Fibroblast of lung (primary cell): ENCODE measurements at places on chromosomes 13 and 19. TPM values are rescaled to one million over a fixed set of nuclear protein-coding genes. Genes with fewer than 3 reads are reported as not detected.

- no peaks in the 10 kb centered on the region for H3K27me3 ChIP-seq
- H3K27ac ChIP-seq: no peak overlapping the region
- H3K36me3 ChIP-seq: no peaks in the 10 kb centered on the region
- DNase-seq: peak; percentile 62
- H3K4me1 ChIP-seq: peaks cover 15% of the 10 kb centered on the region
Observed at GRCh38 chr13:113413898-113414282, 39.4 kb downstream of the ADPRHL1 start.

GRCh38 chr19:2524840-2525723, 49.2 kb downstream of the GADD45B start:
- H3K4me3 ChIP-seq: no peak overlapping the region
- H3K27me3 ChIP-seq: no peaks in the 10 kb centered on the region
- H3K4me1 ChIP-seq: peaks cover 24% of the 10 kb centered on the region
- DNase-seq: peak; percentile 43

DNA sequence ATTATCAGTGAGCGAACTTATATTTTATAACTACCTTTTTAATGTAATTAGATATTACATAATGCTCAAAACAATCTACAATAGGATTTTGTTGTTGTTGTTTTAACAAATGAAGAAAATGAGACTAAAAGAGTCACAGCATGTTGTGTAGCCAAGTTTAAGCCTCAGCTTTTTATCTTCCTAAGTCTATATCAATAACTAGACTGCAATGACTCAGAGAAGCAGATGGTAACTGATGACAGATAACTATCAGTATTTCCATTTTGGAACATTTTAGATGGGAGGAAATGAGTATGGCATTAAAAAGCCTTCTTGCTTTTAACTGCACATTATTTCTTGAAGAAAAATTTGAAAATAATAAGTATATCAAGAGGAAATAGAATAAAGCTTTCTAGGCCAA, 825.2 kb downstream of the SLITRK1 start:
- no peaks in the 10 kb centered on the region for H3K4me1 ChIP-seq
- H3K4me3 ChIP-seq: no peak overlapping the region
- H3K27ac ChIP-seq: no peak overlapping the region
- H3K27me3 ChIP-seq: no peaks in the 10 kb centered on the region

DNA sequence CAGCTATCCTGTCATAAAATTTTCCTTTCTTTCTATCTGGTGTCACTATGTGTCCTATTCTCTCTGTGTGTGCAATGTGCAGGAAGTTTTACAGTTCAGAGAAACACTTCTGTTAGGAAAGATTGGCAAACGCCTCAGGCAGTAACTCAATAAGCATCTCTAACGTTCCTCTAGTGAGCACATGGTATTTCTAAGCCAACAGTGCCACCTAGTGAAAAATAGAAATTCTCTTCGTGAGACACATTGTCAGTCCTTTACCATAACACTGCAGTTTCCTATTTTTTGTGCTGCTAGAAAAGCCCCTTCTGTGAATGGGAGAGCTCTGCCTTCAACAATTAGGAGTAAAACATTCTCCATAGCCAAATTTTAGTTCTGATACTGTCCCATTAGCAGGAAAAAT, 50.7 kb downstream of the ZNF723 start:
- no peaks in the 10 kb centered on the region for H3K36me3 ChIP-seq
- no peak overlapping the region for H3K27ac ChIP-seq
- DNase-seq: peak; percentile 5
- H3K27me3 ChIP-seq: no peaks in the 10 kb centered on the region
- H3K4me1 ChIP-seq: no peaks in the 10 kb centered on the region

DNA sequence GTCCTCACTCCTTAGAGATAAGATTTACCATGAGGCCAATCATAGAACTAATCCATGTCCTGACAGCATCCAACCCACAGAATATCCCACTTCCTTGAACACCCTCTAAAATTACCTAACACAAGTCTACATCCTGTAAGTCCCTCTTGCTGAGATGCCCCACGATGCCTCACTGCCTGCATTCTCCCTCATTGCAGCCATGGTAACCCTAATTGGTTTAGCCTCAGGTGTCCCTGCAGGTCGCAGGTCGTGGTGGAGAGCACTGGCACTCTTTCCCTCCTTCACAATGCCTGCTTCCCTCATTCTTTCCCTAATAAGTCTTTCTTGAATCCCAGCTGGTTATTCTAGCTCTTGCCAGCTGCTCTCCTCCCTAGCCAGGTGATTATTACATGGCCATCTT, 35.3 kb upstream of the MYO16 start:
- H3K4me1 ChIP-seq: no peaks in the 10 kb centered on the region
- H3K27ac ChIP-seq: no peak overlapping the region
- no peak overlapping the region for H3K4me3 ChIP-seq

DNA sequence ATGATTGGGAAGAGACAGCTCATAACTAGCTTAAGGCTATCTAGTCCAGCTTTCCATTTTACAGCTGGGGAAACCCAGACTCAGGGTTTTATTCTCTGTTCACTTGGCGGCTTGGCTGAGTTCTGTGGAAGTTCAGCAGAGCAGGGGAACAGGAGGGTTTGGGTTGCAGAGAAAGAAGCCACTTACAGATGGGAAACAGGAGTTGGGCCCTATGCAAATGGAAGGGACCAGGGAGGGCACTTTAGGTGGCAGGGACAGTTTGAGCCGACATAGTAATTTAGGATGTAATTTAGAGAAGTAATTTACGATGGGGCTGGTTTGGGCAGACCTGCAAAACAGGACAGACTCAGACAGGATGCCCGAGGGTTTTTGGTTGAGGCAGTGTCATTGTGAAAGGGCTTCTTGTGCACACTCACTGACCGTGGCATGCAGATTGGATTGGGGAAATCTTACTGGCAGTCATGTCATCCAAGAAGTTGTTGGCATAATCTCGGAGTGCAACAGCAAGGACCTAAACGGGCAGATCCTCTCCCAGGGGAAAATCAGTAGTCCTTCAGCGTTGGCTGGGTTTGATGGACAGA, 47.3 kb upstream of the GPR183 start:
- H3K36me3 ChIP-seq: no peaks in the 10 kb centered on the region
- no peak overlapping the region for H3K4me3 ChIP-seq
- H3K4me1 ChIP-seq: peaks cover 8% of the 10 kb centered on the region
- DNase-seq: no peak
- no peaks in the 10 kb centered on the region for H3K27me3 ChIP-seq
- H3K27ac ChIP-seq: no peak overlapping the region

- H3K36me3 ChIP-seq: no peaks in the 10 kb centered on the region
- H3K27me3 ChIP-seq: no peaks in the 10 kb centered on the region
- H3K4me3 ChIP-seq: no peak overlapping the region
- no peak for DNase-seq
- H3K4me1 ChIP-seq: no peaks in the 10 kb centered on the region
Observed at GRCh38 chr13:45787346-45787745, 64.2 kb downstream of the SIAH3 start.

DNA sequence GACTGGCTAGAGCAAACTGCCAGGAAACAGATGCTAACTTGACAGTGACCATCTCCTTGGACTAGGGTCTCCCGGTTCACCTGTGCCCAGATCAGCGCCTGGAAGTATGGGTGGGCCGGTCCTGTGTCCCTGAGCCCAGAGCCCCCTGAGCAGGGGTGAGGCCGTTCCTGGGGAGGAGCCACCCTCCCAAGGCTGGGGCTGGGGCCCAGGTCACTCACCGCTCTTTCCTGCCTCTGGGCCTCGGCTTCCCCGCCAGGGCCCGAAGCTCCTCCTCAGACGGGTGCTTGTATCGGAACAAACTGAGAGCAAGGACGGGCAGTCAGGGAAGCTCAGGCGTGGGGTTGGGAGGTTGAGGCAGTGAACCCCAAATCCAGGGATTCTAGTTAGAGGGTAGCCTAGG, 5.4 kb downstream of the TMEM161A start:
- no peak overlapping the region for H3K4me3 ChIP-seq
- H3K4me1 ChIP-seq: peaks cover 2% of the 10 kb centered on the region
- no peak overlapping the region for H3K27ac ChIP-seq
- H3K36me3 ChIP-seq: no peaks in the 10 kb centered on the region
- DNase-seq: no peak

GRCh38 chr19:45336696-45337251, 3.8 kb upstream of the KLC3 start:
- H3K36me3 ChIP-seq: no peaks in the 10 kb centered on the region
- no peak overlapping the region for H3K4me3 ChIP-seq
- no peak overlapping the region for H3K27ac ChIP-seq
- H3K4me1 ChIP-seq: no peaks in the 10 kb centered on the region

DNA sequence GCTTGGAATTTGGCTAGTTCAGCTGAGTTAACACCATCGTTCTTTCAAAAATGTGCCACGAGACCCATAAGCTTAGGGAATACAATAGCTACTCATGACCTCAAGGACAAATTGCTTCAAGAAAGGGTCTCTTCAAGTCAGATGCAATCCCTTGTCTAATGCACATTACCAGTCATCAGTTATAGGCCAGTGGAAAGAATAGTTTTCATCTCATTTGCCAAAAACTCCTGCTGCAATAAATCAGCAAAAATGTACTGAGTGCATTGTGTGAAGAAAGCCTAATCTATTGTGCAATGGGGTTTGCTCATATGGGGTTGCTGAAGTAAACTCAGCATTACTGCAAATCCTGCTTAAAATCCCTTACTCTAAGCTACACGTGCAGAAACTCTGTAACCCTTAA, 208.3 kb upstream of the NBEA start:
- no peaks in the 10 kb centered on the region for H3K27me3 ChIP-seq
- DNase-seq: peak; percentile 68
- H3K36me3 ChIP-seq: no peaks in the 10 kb centered on the region
- no peak overlapping the region for H3K4me3 ChIP-seq

DNA sequence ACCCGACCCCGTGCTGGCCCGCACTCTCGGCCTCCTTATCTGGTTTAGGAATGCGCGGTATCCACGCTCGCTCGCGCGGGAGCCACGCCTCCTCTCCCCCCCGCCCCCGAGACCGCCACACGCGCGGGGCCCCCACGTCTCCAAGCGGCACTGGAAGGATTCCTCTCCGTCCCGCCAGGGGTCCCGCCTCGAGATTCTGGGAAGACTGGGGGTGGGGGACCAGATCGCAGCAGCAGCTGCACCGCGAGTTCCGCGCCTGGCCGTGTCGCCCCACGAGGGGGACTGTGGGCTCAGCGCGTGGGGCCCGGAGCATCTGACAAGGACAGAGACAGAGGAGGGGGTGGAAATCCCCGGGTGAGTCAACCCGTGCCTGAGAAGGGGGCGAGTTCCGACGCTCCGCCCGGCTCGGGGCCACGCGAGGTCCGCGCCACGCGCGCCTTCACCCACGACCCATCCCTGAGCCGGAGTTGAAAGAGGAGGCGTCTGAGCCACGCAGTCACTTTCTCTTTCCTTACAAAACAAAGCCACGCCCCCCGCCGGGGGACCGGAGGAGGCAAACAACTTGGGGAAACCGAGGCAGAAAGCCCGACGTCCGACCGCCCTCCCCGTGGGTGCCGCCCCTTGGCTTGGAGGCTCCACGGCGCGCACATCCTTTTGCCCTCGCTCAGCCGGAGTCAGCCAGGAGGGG, 814 bp downstream of the S1PR2 start:
- H3K27me3 ChIP-seq: no peaks in the 10 kb centered on the region
- peak overlapping the region; percentile 94 for H3K27ac ChIP-seq
- H3K4me3 ChIP-seq: peak overlapping the region; percentile 77
- H3K36me3 ChIP-seq: no peaks in the 10 kb centered on the region
- H3K4me1 ChIP-seq: peaks cover 16% of the 10 kb centered on the region
- DNase-seq: peak; percentile 66

GRCh38 chr19:54218960-54219661, 3.7 kb downstream of the LILRB3 start:
- H3K4me3 ChIP-seq: no peak overlapping the region
- H3K27me3 ChIP-seq: no peaks in the 10 kb centered on the region
- no peak overlapping the region for H3K27ac ChIP-seq
- H3K4me1 ChIP-seq: no peaks in the 10 kb centered on the region

DNA sequence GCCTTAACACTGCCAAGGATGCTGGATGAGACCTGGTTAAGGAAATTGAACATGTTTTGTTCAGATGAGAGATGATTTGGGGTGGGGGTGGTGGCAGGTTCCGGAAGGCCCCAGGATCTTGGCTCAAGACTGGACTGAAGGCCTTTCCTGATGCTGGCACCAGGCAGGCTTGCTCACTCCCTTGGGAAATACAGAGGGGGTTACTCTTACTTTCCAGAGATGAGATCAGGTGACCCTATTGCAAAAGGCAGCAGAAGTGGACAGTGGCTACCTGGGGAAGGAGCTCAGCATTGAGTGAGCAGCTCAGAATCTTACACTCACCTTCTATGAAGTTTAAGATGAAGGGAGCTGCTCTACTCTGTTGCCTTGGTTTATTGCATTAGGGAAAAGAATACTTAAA, 10.8 kb downstream of the GATAD2A start:
- H3K36me3 ChIP-seq: peaks cover 2% of the 10 kb centered on the region
- no peak overlapping the region for H3K4me3 ChIP-seq
- no peak for DNase-seq
- H3K27me3 ChIP-seq: no peaks in the 10 kb centered on the region

DNA sequence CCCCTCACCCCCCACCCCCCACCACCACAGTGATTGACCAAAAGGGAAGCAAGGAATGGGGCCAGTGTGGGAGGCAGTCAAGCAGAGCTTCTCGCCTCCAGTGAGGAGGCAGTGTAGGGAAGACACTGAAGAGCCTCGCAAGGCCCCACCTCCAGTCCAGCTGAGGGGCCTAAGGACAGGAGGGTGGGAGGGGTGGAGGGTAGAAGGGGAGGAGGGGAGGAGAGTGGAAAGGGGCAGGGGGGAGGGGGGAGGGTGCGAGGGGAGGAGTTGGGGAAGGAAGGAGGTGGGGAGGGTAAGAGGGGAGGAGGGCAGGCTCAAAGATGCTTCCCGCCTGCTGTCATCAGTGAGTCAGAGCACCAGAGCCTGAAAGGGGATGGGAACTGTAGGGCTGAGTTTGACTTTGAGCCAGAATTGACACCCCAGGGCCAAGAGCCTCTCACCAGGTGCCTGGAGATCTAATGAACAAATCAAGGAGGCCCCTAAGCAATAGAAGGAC, 786.2 kb downstream of the UQCRFS1 start:
- no peaks in the 10 kb centered on the region for H3K4me1 ChIP-seq
- DNase-seq: peak; percentile 80
- no peaks in the 10 kb centered on the region for H3K36me3 ChIP-seq
- no peaks in the 10 kb centered on the region for H3K27me3 ChIP-seq

DNA sequence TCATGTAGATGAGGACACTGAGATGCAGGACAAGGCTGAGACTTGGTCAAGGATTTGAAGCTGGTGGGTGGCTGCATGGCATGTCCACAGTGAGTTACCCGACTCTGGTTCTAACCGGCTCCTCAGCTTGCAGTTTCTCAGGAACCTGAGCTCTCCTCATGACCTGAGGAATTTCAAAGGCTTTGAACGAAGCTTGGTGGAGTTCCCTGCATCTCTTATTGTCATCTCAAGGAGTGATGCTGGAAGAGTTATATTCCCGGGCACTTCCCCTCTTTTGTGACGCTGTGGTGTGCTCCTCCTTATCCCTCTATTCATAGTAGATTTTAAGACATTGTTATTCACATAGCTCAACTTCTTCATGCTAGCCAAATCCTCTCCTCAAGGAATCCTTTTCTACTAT, 500.1 kb upstream of the HTR2A start:
- H3K4me3 ChIP-seq: no peak overlapping the region
- no peaks in the 10 kb centered on the region for H3K27me3 ChIP-seq
- no peaks in the 10 kb centered on the region for H3K36me3 ChIP-seq
- no peaks in the 10 kb centered on the region for H3K4me1 ChIP-seq
- no peak overlapping the region for H3K27ac ChIP-seq

- peak; percentile 99 for DNase-seq
- peak overlapping the region; percentile 67 for H3K27ac ChIP-seq
- peaks cover 22% of the 10 kb centered on the region for H3K4me1 ChIP-seq
- peak overlapping the region; percentile 31 for H3K4me3 ChIP-seq
- no peaks in the 10 kb centered on the region for H3K36me3 ChIP-seq
Observed at GRCh38 chr13:30739761-30740642, 4.7 kb downstream of the ALOX5AP start.

Gene CD37
- polyA plus RNA-seq: not detected in 2 replicates

Gene HCN2
- polyA plus RNA-seq: 0.49 and 0.54 TPM in 2 replicates

Gene ZNF491
- polyA plus RNA-seq: 1.2 and 1.7 TPM in 2 replicates

Gene SIGLECL1
- polyA plus RNA-seq: not detected in 2 replicates

Gene RASGRP4
- not detected in 2 replicates for polyA plus RNA-seq
